RKO (cell line): ENCODE measurements at places on chromosomes 7 and 10.

DNA sequence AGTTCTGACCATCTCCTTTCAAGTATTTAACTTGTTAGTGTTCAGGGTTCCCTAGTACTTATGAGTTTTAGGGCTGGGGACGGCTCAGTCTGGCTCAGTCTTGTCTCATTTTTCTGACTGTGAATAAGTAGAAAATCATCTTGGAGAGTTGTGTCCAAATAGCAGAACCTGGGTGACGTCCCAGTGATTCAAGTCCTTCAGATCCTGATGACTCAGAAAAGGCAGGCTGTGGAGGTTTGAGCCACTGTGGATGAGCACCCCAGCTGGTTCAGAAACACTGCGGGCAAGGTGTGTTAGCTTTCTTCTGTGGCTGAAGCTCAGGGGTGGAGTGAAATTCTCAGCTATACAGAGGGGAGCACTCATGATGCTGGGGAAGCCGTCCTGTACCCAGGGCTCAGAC is 154.4 kb upstream of the NPY start:
- peak; percentile 76 for DNase-seq

DNA sequence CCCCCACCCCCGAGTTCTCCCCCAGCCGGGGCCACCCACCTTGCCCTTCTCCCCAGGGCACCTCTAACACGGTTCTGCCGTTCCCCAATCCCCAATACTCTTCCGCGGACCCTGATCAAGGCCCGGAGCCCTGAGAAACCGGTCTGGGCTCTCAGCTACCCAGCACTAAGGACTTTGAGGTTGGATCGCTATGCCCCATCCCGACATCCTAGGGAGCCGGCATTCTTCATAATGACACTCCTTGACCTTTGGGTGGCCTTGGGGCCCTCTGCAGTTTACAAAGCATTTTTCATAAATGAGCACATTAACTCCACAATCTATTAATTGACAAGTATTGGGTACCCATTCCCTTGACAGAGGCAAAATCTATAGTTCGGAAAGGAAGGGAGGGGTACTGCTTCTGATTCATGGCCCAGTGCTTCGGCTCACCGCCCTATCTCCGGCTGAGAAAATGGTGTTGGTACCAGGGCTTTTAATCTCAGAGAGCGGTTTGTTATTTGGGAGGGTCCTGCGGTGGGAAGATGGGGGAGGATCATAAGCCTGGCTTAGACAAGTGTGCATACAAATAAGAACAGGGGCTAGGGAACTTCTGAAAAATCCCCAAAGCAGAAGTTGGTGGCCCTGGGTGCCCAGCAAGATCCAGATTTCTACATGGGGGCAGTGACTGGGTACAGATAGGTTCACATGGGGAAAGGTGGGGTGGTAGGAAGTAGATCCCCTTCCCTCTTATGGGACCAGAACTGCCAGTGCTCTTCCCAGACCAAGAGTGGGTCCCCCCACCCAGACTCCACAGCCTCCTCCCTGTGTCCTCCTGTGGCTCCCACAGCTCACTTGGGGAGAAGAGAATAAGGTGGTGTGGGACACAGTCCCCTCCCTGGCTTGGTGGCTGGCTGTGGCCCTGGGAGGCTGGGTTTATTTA is 3.2 kb downstream of the IMPDH1 start:
- no peak for DNase-seq

GRCh38 chr7:137269240-137269639 is 74.3 kb downstream of the PTN start:
- DNase-seq = no peak

- DNase-seq = no peak
These were observed 52.6 kb upstream of the GDF10 start for GRCh38 chr10:47247148-47248059.

DNA sequence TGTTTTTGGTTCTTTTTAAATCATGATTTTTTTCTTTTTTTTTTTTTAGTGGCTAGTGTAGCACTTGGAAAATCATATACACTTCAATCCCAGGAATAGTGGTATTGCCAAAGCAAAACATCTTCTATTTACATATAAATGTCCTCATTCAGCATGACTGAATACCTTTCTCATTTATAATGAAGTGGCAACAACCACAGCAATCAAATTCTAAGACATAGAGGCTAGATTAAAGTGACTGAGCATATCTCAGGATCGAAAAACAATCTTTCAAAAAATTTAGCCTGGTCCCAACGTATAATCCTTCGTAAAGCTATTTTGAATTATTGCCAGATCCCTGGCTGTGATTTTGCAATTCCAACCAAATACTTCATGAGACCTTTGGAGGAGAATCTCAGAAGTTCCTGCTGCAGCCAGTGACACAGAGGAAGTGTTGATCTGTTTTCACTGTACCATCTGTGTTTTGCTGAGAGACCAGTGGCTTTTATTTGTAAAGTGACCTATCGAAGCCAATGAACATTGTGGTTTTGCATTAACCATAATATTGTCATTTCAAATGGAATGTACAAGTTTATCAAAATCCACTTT is 29.8 kb upstream of the SP8 start:
- no peak for DNase-seq

DNA sequence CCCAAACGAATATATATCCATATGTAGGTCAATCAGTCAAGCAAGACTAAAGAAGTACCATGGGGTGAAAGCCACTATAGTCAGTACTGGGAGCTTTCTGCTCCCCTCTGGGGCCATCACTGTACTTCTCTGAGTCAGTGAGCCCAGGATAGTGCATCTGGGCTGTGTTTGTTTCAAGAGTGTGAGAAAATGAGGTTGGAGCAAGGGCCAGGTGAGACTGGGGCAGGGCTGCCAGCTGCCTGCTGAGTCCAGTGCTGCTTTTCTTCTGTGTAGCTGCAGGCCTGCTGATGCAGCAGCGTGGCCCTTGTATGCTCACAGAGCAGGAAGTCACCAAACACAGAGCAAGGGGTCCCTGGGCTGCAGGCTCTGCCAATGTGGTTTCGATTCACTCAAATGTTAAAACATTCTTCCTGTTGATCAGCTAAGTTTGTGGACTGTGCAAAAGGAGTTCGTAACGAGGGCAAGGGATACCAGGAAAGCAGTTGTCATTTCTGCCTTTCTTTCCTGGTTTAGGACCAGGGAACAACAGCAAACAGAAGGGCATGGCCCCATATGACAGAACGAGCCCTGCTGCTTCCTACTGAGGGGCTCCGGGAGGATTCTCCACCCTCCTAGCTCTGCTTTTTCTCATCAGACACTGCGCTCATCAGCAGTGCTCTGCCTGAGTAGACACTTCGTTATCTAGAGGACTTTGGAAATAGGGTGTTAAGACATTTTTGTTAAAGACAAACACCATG is 65.4 kb upstream of the TNS3 start:
- DNase-seq = no peak

DNA sequence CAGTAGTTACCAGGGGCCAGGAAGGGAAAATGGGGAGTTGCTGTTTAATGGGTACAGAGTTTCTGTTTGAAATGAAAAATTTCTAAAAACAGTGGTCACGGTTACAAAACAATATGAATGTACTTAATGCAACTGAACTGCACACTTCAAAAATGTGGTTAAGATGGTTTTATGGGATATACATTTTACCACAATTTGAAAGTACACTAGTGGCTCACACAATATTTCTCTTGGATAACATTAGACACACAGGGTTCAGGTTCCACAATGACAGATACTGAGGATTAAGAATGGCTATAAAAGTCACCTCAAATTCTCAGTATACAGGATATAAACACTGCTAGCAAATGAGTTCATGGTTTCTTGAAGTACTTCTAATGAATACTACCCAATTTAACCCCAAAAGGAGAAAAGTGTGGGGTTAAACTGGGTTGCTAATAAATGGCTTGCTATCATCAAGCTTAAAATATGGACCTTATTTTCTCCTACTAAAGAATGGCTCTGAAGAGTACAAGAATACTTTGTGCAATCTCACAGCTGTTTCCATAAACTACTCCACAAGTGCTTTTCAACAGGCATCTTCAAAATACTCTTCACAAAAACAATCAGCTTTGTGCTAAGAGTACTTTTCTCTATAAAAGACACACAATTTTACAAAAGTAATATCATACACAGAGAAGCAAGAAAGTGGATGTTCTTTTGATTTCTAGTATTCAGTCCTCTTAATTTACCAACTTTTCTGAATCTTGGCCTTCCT is 92.9 kb downstream of the SRPK2 start:
- no peak for DNase-seq

GRCh38 chr10:36759141-36759805 is 366.1 kb upstream of the ANKRD30A start:
- peak; percentile 49 for DNase-seq

GRCh38 chr7:155317114-155317434 is 19.4 kb downstream of the INSIG1 start:
- no peak for DNase-seq

- DNase-seq = no peak
These were observed 171.1 kb upstream of the KLF6 start for GRCh38 chr10:3955955-3956617.

DNA sequence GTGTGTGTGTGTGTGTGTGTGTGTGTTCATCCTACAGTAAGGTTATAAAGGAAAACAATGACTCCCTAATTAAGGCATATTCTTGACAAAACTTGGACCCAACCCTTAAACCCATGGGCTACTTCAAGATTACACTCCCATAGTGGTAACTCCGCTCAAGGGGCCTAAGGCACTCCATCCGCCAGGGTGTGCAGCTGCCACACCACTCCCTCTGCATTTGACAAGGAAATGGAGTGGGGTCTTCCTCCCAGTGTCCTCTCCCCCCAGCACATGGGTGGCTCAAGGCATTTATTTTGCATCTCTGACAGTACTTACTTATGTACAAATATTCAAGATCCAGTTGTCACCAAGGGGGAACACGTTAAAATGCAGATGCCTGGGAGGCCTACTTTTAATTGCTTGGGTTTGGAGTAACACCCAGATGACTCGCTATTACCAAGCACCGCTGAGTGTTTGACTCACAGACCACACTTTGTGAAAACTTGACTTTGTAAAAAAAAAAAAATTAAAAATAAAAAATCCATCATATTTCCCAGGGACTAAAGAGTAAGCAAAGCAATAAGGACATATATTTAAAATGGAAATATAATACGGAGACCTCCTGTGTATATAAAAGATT is 53.0 kb upstream of the AGR3 start:
- DNase-seq = peak; percentile 3

DNA sequence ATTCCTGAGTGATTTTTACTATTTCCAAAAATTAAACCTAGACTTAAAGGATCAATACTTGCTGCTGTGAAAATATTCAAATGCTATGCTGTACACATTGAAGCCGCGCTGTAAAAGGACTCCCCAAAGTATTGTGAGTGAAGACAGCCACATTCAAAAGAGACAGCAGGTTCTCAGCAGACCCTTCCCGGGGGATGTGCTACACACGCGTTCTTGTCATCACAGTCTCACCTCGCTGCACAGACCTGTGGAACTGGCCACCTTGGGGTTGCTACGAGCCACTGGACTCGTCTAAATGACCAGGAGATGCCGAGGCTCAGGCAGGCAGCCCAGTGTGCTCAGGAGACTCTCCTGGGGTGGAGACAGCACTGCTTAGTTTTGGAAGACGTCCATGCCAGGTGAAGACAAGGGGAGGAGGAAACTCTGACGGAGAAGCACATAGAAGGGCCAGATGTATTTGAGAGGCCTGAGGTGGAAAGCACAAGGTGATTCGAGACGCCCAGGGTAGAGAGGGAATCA is 367.7 kb upstream of the SHH start:
- no peak for DNase-seq

DNA sequence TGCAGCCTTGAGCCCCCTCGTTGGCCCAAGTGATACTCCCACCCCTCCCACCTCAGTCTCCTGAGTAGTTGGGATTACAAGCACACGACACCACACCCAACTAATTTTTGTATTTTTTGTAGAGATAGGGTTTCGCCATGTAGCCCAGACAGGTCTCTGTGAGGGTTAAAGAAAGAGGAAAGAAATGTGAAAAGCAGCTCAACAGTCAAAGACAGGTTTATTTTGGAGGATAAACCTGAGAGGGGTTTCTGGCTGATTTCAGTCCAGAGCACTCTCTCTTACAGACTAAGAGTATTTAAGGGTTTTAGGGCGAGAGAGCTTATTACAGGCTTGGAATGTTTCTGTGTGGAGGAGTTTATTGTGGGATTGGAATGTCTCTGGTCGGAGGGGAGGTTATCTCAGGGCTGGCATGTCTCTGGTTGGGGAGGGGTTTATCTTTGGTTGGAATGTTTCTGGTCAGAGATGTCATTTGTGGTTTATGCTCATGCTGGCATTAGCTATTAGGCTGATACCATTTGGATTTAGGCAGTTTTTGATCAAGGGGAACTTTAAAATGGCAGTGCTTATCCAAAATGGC is 26.1 kb upstream of the SNX10 start:
- no peak for DNase-seq

DNA sequence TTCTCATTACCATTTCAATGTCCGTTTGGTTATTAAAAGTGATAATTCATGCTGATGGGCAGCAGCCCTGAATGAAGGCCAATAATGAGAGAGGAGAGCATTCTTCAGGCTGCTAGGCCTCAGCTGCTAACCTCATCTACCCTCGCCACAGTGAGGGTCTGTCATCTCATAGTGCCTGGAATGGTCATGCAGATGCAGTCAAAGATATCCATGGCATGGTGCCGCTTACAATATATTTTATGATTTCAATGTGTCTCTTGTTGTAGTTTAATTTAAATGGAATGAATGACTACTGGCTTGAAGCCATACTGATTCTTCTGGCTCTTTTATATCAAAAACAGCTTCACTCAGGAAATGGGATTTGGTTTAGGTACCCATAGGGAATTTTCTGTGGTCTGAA is 126.9 kb downstream of the SLC16A9 start:
- DNase-seq = no peak

DNA sequence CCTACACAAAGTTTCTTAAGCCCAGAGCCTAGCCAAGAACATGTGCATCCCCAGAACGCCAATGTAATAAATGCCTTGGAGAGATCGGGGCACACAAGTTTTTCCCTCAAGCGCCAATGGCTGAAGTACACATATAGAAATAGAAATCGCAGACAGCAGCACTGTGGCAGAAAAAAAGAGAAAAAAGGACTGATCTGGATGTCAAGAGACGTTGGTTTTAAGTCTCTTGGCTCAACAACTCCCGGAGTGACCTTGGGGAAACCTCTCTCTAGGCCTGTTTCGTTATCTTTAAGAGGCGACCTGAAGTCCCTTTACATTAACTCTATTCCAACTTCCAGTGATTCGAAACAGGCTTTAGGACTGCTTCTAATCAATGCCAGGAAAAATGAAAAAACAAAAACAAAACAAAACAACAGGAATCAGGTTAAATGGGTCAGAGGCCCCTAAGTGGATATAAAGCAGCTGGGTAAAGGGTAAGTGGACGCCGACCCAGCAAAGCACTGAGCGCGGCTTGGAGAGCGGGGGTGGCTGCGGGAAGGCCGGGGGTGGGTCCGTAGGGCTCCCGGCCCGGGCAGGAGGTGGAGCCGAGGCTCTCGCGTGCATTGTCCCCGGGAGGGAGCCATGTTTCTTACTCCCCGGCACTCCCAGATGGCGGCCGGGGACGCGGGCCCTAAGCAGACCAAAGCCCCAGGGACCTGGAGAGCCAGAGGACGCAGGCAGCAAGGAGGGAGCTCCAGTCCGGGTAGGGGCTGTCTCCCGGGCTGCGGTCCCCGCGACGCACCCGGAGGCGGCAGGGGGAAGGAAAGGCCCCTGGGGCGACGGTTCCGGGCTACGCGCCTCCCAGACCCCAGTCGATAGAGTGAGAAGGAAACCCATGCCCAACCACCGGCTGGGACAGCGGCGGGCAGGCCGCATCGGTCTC is 757 bp downstream of the EIF3A start:
- peak; percentile 74 for DNase-seq
